ENCODE measurements at places on chromosomes 6 and 20.
A peak's percentile ranks its signal among the peaks of the same experiment; 100 is the strongest.

- no peak for DNase-seq
Measured at GRCh38 chr6:91580635-91581034, 993.8 kb upstream of the MAP3K7 start.

- DNase-seq, result peak; percentile 98
Measured at GRCh38 chr6:7058250-7058923, 49.4 kb upstream of the RREB1 start.

GRCh38 chr6:63066055-63066704 is 145.1 kb upstream of the FKBP1C start:
- peak; percentile 1 for DNase-seq

DNA sequence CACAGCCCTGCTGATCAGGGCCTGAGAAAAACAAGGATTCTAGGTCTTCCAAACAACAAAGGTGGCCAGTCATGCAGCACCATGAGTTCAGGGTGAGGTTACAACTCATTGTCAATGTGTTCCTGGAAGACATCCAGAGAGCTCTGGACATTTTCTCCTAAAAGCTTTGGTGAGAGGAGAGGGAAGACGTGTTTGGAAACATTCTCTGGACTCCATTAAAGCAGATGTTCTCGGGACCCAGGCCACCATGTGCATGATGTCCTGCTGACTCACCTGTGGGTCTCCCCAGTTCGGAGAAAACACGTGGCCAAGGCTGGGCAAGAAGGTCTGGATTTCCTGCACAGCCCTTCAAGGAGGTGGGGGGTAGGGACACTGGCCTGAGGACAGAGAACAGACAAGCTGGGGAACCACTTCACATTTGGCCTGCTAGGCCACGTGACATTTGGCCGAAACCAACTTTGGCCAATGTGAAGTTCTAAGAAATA is 61.6 kb downstream of the KCNB1 start:
- no peak for DNase-seq

DNA sequence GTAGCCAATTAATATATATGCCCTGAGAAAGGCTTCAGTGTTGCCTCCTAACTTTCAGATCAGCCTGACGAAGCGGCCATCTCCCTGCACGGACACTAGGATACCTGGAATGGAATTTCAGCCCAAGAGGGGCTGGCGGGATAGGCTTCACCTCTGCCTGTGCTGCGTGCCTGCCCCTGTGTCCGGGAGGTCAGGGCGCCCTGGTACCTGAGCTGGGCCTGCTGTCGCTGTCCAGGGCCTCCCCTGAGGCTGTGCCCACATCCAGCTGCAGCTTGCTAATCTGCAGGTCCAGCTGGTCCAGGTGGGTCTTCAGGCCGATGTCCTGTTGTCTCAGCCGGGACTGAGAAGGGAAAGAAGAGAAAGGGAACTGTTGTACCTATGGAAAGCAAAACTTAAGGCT is 8.6 kb downstream of the DACT2 start:
- no peak for DNase-seq

DNA sequence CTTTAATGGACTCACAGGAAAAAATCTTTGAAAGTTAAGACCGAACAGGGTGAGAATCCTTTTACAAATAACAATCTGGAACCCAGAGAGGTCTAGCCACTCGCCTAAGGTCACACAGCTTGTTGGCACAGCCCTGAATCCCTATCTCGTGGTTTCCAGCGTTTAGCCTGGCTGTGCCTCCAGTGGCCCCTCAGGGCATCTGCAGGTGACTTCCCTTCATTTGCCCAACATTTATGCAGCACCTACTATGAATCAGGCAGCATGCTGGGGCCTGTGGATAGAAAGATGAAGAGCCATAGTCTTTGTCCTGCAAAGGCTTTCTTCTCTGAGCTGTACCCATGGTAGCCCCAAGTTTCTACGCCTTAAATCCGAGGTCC is 2.6 kb upstream of the NR2E1 start:
- no peak for DNase-seq

DNA sequence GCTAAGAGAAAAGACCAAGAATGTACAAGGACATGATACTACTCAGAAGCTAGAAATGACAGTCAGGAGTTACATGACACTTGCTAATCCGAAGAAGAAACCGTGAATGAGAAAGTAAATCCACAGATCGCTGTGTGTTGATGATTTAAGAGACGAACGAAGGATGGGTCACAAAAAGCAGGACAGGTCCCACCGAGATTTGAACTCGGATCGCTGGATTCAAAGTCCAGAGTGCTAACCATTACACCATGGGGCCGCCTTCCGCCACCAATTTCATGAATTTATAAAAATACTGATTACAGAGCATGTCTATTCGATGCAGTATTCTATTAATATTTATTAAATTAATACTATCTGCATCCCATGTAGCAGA is 54.0 kb upstream of the BTN3A2 start:
- DNase-seq, result no peak

- no peak for DNase-seq
Measured at GRCh38 chr6:111474771-111475170, 8.2 kb downstream of the REV3L start.

DNA sequence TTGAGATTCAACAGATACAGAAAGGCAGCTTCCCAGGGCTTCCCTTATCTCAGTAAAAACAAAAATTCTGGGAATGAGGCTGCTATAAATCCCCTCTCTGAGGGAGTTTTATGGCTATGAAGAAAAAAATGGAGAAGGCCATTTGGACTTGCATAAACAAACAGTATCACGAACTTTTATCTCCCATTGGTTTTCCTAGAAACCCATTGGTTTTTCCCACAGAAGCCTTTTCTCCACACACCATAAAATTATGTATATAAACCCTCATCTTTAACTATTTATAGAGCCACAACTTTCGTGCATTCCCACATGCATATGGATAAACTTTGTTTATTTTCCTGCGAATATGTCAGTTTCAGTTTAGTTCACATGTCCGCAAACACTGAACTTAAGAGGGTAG is 36.2 kb upstream of the BTBD3 start:
- DNase-seq, result no peak

- no peak for DNase-seq
Measured at GRCh38 chr6:157772820-157773219, 50.2 kb upstream of the SNX9 start.

DNA sequence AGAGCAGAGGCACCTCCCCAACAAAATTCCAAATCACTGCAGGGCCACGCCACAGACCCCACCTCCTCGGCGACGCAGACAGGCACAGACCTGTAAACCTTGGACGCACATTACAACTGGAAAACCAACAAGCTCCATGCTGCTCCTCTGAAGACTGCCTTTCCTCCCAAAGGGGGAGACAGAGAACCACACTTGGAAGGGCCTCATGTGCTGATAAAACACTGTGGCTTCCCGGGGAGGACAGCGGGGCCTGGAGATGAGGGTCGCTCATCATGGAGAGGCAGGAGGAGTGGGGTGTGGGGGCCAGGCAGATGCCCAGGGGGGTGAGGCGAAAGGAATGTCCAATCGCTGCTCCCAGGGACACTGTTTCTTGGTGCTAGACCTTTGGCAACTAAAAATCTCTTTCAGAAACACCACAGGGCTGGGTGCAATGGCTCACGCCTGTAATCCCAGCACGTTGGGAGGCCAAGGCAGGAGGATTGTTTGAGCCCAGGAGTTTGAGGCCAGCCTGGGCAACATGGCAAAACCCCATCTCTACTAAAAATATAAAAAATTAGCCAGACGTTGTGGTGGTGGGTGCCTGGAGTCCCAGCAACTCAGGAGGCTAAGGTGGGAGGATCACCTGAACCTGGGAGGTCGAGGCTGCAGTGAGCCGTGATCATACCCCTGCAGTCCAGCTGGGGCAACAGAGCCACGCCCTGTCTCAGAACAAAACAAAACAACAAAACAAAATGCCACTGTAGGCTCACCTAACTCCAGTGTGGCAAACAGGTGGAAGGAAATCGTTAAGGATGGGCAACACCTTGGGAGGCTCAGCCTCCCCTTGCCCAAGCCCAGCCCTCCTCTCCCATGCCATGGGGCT is 53.8 kb downstream of the ABHD12 start:
- DNase-seq, result peak; percentile 34

DNA sequence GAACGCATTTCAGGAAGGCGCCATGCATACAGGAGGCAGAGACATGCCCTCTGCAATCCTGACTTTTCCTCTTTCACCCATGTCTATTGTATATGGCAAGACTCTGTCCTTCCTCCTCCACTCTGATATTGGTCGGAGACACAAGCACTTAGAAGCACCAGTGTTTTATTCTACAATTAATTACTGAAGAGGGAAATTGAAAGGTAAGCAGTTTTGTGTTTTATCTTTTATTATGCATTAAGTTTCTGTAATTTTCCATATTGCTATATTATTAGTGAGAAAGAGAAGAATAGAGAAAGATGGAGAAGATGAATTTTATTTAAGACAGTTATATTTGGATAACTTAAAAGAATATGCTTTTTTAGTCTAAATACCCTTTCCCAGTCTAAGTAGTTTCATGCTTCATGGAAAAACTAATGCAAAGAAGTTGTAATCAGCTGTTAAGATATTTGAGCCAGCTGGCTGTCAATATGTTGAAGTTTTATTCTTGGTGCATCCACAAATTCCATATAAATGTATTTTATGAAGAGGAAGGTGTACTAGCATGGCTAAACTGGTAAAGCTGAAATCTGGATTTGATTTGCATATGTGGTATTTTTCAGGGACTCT is 13.6 kb downstream of the ARID1B start:
- DNase-seq, result no peak

DNA sequence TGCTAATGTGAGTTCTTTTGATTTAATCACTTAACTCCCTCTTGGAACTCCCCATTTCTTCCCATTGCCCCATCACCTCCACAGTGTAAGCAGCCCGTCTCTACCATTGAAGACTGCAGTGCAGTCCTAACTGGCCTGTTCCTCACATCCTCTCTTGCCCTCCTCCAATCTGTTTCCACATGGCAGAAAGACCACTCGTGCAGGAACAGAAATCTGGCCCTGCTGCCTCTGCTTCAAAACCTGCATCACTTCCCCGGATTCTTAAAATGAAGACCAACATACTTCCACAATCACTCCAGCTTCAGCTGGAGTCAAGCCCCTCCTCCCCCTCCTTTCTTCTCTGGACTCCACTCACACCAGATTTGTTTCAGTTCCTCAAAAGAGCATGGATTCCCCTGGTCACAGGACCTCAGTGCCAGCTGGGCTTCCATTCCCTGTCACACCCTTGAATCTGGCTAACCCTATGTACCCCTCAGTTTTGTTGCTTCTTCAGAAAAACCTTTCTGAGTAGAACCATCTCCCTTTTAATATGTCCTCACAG is 802.3 kb downstream of the MAFB start:
- DNase-seq, result no peak

GRCh38 chr6:78799682-78800081 is 67.7 kb upstream of the IRAK1BP1 start:
- DNase-seq, result no peak

DNA sequence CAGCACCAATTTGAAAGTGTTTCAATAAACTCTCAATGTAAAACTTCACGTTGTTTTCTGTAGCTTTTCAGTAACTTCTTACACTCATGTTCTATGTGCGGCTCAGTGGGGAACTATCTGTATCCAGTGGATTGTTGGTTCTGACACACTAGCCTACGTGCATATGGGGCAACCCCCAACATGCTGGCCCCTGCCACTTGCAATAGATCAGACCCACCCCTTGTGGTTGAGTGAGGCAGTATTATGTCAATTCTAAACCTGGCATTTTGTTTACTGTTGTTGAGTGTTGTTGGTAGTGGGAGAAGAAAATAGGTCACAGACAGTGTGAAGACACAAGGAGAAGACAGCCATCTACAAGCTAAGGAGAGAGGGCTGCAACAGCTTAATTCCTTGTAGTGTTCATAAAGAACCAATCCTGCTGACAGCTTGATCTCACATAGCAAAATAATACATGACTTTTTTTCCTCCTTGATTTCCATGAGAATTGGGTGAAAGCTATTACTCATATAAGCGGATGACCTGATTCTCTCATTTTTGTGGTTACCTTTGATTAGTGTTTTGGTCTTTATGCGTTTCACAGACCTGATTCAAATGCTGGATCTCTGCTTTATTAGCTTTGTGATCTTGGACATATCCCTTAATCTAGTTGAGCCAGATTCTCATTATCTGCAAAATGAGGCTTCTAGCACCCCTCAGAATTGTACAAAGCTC is 320.4 kb downstream of the LAMA2 start:
- DNase-seq, result no peak

- DNase-seq, result peak; percentile 36
Measured at GRCh38 chr6:17585766-17586490, 14.2 kb upstream of the FAM8A1 start.

- DNase-seq, result no peak
Measured at GRCh38 chr6:168078175-168078942, 653 bp downstream of the FRMD1 start.

DNA sequence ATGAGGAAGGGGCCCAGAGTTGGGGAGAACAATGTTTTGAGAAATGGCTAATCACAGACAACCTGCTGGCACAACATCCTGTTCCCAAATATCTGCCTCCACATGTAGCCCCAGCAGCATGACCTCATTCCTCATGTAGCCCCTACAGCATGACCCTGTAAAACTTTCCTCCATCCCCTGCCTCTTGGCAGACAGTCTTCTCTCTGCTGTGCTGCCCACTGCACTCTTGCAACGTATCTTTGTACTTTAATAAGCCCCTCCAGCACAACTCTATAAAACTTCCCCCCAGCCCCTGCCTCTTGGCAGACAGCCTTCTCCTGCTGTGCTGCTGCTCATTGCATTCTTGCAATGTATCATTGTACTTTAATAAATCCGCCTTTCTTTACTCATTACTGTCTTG is 278.8 kb downstream of the HDGFL1 start:
- no peak for DNase-seq

GRCh38 chr6:25448965-25449538 is 169.9 kb downstream of the CARMIL1 start:
- DNase-seq, result no peak

DNA sequence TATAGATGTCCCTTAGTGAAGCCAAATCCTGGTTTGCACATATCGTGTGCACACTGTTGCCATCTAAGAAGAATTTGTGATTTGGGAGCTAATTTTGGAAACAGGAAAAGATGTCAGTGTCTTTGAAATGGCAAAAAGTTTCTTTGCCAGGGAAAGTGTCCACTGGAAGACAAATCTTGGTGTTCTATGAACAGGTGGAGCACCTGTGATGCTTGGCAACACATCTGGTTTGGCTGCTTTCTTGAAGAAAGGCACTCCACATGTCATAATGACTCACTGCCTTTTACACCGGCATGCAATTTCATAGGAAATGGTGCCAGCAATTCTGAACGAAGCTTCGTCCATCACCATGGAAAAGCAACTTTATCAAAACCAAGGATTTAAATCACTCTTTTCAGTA is 1040.0 kb upstream of the MAP3K7 start:
- no peak for DNase-seq
